ENCODE measurements at places on chromosomes 3 and 15.

- DNase-seq = no peak
Measured at GRCh38 chr3:74067296-74067695, 442.6 kb upstream of the PDZRN3 start.

- DNase-seq = no peak
Measured at GRCh38 chr3:78848392-78849288, 919.2 kb downstream of the ROBO1 start.

- no peak for DNase-seq
Measured at GRCh38 chr15:31269816-31270575, 56.6 kb upstream of the KLF13 start.

GRCh38 chr15:71440489-71441110 lies 325.3 kb downstream of the THSD4 start:
- no peak for DNase-seq

DNA sequence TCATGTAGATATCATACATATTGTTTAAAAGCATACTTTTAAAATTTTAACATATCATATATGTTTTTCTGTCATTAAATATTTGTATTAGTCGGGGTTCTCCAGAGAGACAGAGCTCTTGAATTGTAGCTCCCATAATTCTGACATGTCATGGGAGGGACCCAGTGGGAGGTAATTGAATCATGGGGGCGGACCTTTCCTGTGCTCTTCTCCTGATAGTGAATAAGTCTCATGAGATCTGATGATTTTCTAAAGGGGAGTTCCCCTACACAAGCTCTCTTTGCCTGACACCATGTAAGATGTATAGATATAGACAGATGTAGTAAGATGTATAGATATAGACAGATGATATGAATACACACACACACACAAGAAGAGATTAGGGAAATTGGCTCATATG lies 161.2 kb upstream of the ABI3BP start:
- no peak for DNase-seq

- no peak for DNase-seq
Measured at GRCh38 chr15:45150481-45150880, 20.7 kb downstream of the DUOX1 start.

- DNase-seq = no peak
Measured at GRCh38 chr3:63864965-63865327, 1.3 kb downstream of the ATXN7 start.

DNA sequence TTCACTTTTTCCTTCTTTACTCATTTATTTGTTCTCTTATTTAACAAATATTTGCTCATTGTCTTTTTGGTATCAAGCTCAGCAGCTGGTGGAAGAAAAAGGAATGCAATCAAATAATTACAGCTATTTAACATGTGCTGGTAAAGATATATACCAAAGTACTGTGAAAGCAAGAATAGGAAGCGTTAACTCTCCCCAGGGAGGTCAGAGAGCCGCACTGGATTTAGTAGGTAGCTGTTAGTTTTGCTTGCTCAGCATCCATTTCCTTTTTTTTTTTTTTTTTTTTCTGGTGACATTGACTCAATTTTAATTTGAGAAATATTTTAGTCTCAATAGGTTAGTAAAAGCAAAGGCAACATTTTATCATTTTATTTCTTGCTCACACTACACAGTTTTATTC lies 308.5 kb upstream of the MDFIC2 start:
- no peak for DNase-seq

DNA sequence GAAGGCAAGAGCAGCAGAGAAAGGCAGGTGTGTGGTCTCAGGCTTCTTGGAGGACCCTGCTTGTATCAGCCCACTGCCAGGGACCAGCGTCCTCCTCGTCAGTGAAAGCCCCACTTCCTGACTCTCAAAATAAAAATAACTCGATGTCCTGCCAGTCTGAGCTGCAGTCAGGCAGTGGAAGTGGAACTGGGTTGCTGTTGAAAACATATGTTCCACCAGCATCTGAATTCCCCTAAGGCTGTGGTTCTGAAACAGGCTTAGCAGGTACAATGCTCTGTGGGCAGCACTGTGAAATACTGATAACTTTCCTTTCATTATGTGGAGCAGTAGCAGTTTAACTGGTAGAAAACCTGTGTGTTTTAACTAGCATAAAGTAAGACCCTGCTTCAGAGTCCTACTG lies 121.6 kb upstream of the EIF1B start:
- no peak for DNase-seq

DNA sequence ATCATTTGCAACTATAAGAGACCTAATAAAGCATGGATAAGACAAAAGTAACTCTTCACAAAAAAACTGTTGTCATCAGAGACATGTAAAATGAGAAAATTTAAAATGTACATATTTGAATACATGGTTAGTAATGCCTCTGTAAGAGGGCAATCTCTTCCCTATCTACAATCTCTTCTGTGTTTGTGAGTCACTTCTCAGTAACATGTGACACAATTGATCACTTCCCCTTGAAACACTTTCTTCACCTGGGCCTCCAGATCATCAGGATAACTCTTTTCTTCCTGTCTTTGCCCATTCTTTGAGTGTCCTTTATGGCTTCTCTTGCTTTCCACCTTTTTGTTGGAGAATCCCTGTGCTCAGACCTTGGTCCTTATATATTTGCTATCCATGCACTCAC lies 50.4 kb downstream of the TFDP2 start:
- DNase-seq = no peak

DNA sequence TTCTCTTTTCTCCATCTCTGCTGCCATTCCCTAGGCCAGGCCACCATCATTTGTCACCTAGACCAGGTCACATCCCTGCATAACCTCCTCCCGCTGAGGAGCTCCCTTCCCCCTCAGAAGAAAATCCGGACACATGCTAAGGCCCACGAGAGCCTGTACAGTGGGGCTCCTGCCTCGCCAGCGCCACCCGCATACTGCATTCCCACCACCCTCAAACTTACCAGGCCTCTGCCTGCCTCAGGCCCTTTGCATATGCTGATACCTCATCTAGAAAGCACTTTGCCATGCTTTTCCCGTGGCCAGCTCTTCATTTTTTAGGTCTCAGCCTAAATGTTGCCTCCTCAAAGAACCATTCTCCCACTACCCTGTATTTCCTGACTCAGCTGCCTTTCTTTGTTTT lies 220.1 kb upstream of the CTDSPL start:
- no peak for DNase-seq

- DNase-seq = no peak
Measured at GRCh38 chr15:60568301-60568742, 89.4 kb upstream of the ICE2 start.

- DNase-seq = no peak
Measured at GRCh38 chr3:135473449-135473848, 492.1 kb upstream of the PPP2R3A start.

GRCh38 chr3:129605203-129605921 lies 1.1 kb downstream of the PLXND1 start:
- DNase-seq = peak; percentile 53

All from stimulated activated naive CD8-positive, alpha-beta T cell treated with anti-CD3 and anti-CD28 coated beads, Interleukin-15, amount 100 ng/mL, for 72 hours (primary cell).